ENCODE measurements at places on chromosomes 16 and 17.

- no peak for DNase-seq
Observed at GRCh38 chr17:6420173-6420641, 14.7 kb downstream of the AIPL1 start.

- DNase-seq = no peak
Observed at GRCh38 chr17:2243953-2244352, 59.6 kb downstream of the SMG6 start.

DNA sequence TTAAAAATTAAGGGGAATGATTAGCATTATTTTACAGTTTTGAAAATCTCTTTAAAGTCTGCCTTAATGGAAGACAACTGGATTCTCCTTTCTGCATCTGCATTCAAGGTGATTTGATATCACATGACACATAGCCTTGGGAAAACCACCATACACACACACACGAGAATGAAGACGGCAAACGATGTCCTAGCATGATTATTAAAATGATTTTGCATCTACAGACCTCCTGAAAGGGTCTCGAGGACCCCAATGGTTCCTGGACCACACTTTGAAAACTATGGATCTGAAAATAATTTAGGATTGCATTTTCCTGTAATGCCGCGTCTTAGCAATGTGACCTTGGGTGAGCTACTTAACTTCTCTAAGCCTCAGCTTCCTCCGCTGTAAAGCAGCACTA is 11.8 kb upstream of the CHST4 start:
- no peak for DNase-seq

DNA sequence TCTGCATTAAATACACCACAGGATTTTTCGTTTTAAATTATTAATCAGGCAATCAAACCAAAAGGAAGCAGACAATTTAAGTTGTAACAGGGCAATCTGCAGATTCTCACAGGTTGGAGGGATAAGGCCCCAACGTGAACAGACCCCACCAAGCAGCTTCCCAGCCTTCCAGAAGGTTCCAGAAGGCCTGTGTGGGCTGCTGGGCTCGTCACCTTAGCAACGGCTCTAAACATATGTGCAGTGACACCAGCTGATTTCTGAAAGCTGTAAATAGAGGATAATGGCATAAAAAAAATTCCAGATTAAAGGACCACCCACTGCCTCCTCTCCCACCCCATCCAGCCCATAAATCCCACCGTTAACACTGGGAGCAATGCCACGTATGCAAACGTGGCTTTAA is 123.8 kb downstream of the ZNF778 start:
- DNase-seq = no peak

DNA sequence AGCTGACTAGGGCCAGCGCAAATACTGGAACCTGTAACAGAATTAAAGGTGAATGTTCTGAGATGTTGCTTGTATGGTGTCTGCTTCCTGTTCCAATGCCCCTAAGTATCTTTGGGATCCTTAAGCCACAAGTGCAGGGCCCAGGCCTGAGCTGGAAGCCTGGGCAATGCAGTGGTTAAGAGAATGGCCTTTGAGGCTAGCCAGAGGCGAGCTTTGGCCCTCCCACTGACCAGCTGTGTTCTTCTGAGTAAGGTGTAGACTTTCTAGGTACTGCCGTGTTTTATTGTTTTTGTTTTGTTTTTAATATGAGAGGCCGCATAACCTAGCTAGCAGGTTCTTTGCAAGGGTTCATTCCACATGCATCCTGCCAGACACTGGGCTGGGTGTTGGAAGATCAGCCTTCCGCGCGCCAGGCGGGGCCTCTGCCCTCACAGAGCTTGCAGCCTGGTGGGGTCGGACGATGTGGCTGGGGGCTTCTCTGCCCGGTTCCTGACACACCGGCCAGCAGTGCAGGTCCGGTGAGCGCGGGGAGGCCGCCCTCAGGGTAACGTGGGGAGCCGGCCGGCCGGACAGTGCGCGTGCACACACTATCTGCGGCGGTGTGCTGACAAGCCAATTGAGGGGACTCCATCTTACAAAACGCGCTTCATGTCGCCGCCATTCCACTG is 551 bp upstream of the MLX start:
- DNase-seq = no peak

GRCh38 chr16:30805370-30806169 is 18.6 kb upstream of the ZNF629 start:
- DNase-seq = peak; percentile 39

- no peak for DNase-seq
Observed at GRCh38 chr16:85869785-85870558, 29.0 kb upstream of the IRF8 start.

- DNase-seq = no peak
Observed at GRCh38 chr17:68205808-68206720, 41.8 kb upstream of the AMZ2 start.

DNA sequence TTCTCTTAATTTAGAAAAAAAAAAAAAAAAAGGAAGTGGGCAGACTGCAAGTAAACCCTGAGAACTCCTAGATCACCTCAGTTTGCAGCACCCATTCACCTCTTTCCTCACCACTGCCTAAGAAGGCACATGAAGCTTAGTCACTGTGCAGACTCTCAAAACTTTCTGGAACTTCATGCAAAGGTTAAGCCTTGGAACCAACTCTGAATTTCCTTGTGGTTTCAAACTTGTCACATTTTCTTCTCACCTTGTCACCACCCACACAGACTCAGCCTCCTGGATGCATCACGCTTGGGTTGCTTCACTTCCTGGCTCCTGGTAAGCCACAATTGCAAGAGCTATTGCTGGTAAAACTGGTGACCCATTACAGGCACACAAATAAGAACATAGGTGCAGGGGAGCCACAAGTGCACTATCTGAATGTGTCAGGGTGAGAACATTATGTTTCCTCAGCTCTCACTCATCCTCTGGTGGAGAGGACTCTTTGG is 15.0 kb upstream of the CPD start:
- DNase-seq = peak; percentile 39

- no peak for DNase-seq
Observed at GRCh38 chr17:73976147-73976546, 227.3 kb upstream of the RPL38 start.

DNA sequence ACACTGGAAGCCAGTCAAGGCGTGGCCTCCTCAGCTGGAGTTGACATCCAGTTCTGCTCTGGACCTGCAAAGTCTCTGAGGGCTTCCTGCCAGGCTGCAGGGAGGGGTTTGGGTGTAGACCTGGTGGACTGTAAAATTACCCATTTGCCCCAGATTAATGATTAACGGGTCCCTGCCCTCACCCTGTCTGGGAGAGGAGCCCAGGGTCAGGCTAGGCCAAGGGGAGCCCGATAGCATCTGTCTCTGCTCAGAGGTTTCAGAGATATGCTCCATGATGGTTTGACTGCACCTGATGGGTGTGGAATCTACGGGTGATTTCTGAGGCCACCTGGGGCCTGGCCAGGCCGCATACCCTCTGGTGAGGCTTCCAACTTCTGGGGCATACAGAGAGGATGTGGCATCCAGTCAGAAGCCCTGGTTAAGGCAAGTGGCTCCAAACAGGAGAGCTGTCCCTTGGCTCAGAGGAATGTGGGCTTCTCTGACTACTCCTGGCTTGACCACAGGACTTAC is 11.2 kb downstream of the PPY start:
- DNase-seq = no peak

DNA sequence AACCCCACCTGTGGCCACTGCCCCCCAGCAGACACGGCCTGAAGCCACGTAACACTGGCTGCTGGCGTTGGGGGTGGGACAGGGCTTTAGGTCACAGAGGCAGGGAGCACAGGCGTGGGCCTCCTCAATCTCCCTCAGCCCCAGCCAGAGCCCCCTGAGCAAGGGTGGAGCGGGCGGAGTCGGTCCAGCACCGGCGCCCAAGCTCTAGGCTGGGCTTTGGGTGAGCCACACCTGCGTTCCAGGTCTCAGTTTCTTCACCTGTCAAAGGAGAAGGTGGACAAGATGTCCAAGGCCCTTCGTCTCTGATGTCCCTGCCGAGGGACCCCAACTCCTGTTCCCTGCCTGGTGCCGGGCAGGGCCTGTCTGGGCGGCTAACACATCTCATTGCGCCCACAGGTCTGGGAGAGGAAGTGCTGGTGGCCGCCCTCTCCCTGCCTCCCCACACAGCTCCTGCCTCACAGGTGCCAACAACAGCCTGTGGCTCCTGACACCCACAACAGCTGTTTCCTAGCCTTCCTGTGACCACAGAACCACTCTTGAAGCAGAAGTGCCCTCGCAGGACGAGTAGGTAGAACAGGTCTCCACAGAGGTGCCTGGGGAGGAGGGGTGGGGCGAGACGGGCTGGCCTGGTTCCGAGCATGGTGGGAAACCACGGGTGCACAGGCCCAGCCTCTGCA is 12.0 kb downstream of the FAM83G start:
- no peak for DNase-seq

- no peak for DNase-seq
Observed at GRCh38 chr17:77140878-77141767, at the start of gene SEC14L1. SEC14L1 (plus strand) TSS chr17:77140969; CDS start chr17:77143597, 2,628 bp downstream.

Measured in stimulated activated CD4-positive, alpha-beta T cell treated with anti-CD3 and anti-CD28 coated beads, Interleukin-1b, Interleukin-23, amount 100 ng/mL, for 1 hour (primary cell).